ENCODE measurements at places on chromosomes 7 and 10.
A peak's percentile ranks its signal among the peaks of the same experiment; 100 is the strongest.

- no peak for DNase-seq
Observed at GRCh38 chr10:4154191-4154715, 369.2 kb upstream of the KLF6 start.

- DNase-seq = no peak
Observed at GRCh38 chr7:98795741-98796493, 73.9 kb downstream of the TMEM130 start.

DNA sequence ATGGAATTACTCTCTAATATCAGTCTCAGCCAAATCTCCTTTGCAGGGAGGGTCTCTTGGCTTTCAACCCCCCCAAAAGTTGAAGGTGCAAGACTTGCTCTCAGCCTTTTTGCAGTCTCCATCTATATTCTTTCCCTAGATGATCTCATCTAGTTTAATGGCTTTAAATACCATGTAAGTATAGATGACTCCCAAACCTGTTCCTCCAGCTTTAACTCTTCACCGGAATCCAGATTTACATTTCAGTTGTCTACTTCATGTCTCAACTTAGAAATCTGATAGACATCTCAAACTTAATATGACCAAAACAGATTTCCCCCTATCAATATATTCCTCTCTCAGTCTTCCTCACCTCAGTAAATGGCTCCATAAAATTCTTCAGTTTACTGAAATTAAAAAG lies 9.9 kb upstream of the TAS2R41 start:
- no peak for DNase-seq

- peak; percentile 40 for DNase-seq
Observed at GRCh38 chr10:103592186-103593021, 98.9 kb downstream of the NEURL1 start.

- no peak for DNase-seq
Observed at GRCh38 chr10:113735913-113736312, 15.6 kb upstream of the PLEKHS1 start.

- no peak for DNase-seq
Observed at GRCh38 chr10:49369216-49370162, 26.4 kb downstream of the DRGX start.

- DNase-seq = peak; percentile 81
Observed at GRCh38 chr10:124388823-124389612, 29.7 kb downstream of the OAT start.

DNA sequence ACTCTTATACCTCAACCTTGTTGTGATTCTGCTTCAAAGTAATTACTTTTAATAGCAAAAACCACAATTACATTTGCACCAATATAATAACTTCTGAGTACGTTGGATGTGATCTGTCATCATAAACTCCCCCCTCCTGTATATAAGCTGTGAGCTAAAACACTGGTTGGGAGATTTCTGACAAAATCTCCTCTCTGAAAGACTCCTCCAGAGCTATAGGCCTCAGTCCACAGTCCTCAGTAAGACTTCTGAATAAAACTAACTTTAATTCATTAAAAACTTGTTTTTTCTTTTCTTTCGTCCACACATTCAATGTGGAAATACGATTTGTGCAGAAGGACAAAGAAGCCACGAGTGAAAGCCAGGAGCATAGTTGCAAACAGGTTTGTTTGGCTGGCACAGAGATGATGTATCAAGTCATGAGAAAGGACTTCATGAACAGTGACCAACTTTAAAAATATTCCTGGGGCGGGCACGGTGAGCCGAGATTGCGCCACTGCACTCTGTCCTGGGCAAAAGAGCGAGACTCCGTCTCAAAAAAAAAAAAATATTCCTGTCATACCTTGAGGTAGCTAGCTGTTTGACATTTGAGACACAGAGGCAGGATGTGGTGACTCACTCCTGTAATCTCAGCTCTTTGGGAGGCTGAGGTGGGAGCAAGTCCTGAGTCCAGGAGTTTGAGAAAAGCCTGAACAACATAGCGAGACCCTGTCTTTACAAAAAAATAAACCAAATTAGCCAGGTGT lies 91.1 kb upstream of the ARHGAP21 start:
- no peak for DNase-seq

DNA sequence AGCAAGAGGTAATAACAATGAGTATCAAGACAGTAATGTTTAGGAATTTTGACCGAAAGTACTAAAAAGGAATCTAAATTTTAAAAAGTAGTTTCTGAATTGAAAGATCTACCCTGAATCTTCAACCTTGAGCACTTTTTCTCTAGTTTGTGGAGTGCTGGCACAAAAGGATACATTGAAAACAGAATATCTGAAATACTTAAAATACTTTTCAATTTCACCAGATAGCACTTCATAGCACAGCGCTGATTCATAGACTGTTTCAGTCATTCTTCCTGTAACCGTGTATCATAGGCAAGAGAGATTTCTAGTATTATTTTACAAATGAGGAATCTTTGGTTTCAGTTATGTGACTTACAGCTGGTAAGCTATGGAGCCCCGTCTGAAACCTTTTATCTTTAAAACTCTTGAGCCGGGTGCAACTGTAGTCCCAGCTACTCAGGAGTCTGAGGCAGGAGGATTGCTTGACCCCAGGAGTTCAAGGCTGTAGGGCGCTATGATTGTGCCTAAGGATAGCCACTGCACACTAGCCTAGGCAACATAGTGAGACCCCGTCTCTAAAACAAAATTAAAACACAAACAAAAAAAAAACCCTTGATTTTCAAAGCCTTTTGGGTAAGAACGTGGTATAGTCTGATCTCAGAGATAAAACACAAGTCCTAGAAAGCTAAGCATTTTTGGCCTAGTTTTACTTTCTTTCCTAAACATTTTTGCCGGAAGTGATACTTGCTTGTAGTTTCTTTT lies 35.1 kb downstream of the FHIP2A start:
- no peak for DNase-seq

- no peak for DNase-seq
Observed at GRCh38 chr10:14569274-14570060, 205.2 kb downstream of the FAM107B start.

- DNase-seq = no peak
Observed at GRCh38 chr10:35353395-35353794, 17.1 kb downstream of the CCNY start.
